Common myeloid progenitor, CD34-positive (primary cell): ENCODE measurements at places on chromosomes 3 and 15.

GRCh38 chr15:99408236-99409096, 157.2 kb downstream of the LRRC28 start:
- DNase-seq: no peak

DNA sequence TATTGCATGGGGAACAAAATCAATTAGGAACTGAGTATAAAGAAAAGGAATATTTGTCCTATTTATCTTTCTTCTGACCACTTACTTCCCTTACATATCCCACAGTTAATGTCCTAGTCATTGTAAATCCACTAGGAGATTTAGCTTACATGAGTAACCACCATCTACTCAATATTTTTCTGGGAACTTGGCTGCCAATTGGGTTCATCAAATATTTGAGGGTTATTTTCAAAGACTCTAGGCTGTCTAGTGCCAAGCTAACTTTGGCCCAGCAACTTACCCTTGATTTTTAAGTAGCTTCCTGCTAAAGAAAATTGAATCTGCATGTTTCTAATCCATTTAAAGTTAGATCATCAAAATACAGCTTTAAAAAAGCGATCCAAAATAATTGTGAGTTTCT, 362.5 kb upstream of the EPHA3 start:
- no peak for DNase-seq

- no peak for DNase-seq
Observed at GRCh38 chr3:160538895-160539294, 26.5 kb downstream of the KPNA4 start.

DNA sequence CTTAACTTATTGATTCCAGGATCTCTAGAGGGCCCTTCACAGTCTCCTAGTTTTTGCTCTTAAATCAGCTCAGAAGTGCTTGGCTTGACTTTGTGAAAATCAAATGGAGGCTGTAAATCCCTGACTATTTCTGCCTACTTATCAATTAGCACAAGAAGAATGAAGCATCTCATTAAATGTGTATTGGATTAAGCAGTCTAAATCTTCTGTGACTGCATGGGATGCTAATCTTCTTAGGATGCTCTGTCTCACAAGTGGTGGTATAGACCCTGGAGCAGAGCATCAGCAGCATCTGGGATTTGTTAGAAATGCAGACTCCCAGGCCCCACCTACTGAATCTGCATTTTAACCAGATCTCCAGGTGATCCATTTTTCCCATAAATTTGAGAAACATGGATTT, 488.7 kb downstream of the AGBL1 start:
- DNase-seq: no peak

- DNase-seq: no peak
Observed at GRCh38 chr3:30583973-30584372, 22.4 kb upstream of the TGFBR2 start.

DNA sequence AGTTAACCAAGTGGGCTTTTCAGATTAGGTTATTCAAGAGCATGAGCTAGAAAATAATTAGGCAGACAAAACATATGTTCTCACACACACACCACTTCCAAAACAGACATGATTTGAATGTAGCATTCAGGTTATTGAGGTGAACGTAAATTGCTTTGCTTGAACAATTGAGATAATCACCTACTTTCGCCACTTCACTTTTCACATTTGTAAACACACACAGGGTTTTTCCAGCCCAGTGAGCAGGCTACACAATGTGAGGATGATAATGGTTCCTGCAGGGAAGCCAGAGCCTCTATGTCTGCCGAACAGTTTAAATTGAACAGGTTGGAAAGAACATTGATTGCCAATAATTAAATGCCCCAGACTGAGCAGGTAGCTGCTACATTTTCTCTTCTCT, 560.8 kb downstream of the OCA2 start:
- DNase-seq: no peak

DNA sequence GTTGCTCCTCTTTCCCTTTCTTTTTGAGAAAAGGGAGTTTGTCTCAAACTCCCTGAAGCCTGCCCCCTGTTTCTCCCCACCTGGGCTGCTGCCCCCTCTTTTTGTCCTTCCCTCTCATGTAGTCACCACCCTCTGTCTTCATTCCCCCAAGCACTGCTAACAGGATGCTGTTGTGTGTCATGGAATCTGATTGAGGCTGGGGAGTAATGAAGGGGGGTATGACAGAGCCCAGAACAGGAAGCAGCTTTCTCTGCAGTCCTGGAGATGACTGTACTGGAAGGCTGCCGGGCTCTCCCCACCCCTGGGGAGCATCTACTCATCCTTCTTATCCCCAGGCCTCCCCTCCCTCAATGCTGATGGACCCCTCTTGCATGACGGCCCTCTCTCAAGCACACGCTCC, 181.6 kb downstream of the ABHD5 start:
- no peak for DNase-seq

GRCh38 chr3:149968216-149968615, 2.5 kb downstream of the PFN2 start:
- no peak for DNase-seq

- DNase-seq: no peak
Observed at GRCh38 chr15:26106556-26106955, 243.4 kb upstream of the ATP10A start.

DNA sequence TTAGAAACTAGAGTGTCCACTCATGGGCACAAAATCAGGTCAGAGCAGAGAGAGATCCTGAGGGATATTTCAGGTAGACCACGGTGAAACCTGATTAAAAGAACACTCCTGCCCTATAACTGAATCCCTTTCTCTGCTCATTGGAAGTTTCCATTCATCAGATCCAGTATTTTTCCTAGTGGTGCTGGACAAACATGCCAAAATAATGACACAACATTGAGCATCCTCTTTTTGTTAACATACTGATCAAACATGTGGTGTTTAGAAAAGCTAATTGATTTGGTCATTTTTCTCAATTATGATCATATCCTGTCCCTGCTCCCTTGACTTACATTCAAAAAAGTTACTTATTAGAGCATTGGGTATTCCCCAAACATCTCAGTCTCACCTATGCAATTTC, 27.2 kb downstream of the PTX3 start:
- no peak for DNase-seq

DNA sequence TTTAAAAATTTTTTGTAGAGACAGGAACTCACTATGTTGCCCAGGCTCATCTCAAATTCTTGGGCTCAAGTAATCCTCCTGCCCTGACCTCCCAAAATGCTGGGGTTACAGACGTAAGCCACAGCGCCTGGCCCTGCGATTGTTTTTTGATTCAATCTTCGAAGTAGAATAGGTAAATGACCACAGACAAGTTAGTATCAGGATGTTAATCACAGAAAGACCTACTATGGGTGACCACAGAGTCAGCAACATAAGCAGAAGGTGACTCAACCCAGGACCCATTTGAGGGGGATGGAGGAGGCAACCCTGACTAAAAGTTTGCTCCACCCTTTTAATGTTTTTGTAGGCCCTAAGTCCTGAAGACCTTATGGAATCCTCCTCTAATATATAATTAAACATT, 10.0 kb upstream of the USP3 start:
- no peak for DNase-seq

DNA sequence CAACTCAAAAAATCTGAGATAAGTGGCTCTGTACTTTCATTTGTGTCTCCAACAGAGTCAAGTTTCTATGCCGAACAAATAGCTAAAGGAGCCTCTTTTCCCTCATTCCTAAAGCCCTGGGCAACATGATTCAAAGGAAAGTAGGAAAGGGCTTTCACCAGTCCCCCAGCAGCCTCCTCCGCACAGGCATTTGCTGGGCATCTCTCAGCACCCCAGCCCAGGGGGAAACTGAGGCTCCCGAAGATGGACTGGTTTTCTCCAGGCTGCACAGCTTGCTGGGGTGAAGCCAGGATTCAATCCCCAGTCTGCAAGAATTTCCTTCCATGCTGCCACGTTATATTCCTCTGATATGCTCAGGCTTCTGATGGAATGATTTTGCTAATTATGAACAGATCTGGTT, 163.8 kb downstream of the OCA2 start:
- DNase-seq: no peak

- DNase-seq: no peak
Observed at GRCh38 chr3:63050548-63051177, 175.4 kb upstream of the CADPS start.

GRCh38 chr15:60718661-60719069, 239.7 kb upstream of the ICE2 start:
- DNase-seq: no peak
